OCI-LY7 (cell line): ENCODE measurements at places on chromosomes 12 and 14. TPM values are rescaled to one million over a fixed set of nuclear protein-coding genes. Genes with fewer than 3 reads are reported as not detected.
A peak's percentile ranks its signal among the peaks of the same experiment; 100 is the strongest.

DNA sequence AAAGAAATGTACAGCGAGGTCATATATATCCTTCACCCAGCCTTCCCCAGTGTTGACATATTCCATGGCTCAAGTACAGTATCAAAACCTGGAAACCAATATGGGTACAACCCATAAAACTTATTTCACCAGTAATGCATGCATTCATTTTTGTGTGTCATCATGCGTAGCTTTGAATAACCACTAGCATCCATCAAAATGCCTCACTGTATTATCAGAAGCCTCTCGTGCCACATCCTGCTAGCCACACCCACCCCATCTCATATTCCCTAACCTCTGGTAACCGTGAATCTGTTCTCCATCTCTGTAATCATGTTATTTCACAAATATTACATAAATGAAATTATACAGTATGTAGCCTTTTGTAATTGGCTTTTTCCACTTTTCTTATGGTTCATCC lies 314.3 kb downstream of the RAD51B start:
- DNase-seq = no peak

DNA sequence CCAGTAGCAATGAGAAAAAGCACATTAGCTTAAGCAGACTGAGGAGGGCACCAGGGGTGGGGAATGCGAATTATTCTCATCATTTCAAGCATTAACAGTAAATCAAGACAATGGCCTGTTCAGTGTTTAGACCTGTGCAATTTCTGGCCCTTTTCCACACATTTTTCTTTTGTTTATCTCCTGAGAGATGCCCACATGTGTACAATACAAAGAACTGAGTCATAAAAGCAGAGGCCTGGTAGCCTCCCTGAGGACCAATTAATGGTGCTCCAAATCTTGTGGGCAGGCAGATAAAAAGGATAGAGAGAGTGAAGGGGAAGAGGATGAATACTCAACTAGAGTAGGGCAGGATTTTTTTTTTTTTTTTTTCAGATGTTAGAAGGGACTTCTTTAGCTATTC lies 480.8 kb downstream of the RERGL start:
- DNase-seq = no peak

GRCh38 chr14:25017562-25017961 lies 32.4 kb downstream of the STXBP6 start:
- no peak for DNase-seq

- DNase-seq = no peak
These were observed 82.9 kb downstream of the RCOR1 start for GRCh38 chr14:102675396-102675795.

DNA sequence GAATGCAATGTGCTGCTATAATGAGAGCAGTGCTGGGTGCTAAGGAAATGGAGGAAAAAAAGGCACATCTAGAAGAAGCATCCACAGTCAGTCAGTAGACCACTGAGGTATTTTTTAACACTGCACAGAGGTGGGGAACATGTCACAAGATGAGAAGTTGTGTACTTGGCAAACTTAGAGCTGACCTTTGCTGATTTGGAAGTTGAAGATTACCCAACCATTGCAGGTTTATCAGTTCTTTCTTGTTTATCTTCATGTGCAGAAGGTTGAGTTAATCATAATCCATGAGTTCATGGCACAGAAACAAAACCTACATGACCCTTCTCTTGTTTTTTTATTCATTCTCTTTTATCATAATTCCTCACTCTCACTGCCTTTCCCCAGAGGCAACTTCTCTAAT lies 3.2 kb upstream of the PAH start:
- no peak for DNase-seq

STON2 gene
- not detected in 2 replicates for total RNA-seq

ZNF891 gene
- total RNA-seq = 5.0 and 5.9 TPM in 2 replicates

DNA sequence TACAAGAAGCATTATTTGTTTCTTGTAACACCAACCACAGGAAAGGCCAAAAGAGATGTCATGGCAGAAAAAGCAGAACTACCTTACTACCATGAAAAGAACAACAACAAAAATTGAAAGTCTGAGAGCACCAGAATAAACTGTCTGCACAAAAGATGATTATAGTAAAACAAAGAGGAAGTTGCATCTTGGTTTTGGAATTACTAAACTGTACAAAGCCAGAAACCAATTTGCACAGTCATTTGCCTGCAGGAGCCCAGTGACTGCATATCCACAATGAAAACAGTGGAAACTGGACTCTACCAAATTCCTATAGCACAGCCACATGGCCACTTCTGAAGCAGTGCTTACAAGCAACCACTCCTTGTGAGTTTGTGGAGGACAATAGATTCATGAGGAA lies 276.2 kb downstream of the SSPN start:
- DNase-seq = peak; percentile 78

DNA sequence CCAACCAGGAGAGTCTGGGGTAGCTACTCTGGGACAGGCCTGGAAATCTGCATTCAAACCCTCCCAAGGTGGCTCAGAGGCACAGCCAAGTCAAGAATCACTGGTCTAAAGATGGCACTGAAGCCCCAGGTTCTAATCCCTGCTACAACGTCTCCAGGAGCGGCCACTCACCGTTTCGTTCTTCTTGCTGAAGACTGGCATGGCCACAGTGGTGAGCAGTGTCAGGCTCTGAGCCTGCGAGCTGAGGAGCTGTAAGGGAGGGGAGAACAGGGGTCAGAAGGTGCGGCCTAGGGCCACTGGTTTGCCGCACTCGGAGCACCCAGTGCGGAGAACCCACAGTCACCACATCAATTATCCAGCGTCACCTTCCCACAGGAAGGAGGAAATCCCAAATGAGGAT lies 38.8 kb downstream of the CACNA2D4 start:
- no peak for DNase-seq

GRCh38 chr12:124705545-124706138 lies 138.2 kb upstream of the NCOR2 start:
- DNase-seq = no peak

SLC10A1 gene
- total RNA-seq = not detected in 2 replicates

DNA sequence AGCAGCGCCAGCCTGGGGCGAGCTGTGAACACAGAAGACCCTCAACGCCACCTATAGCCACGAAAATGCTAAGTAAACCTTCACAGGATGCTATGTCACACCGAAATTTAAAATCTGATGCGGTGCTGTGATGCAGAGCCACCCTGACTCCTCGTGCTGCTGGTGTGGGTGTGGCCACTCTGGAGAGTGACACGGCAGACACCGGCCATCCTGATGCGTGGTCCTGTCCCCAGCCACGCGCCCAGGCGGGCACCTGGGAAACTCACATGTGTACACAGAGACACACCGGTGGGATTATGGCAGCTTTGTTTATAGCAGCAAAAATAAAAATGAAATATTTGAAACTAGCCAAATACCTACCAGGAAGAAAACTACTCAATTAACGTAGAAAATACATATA lies 138.3 kb upstream of the SFSWAP start:
- no peak for DNase-seq

GRCh38 chr12:120650233-120650690 lies 9.8 kb downstream of the CABP1 start:
- no peak for DNase-seq

GRCh38 chr12:122523280-122523679 lies 3.5 kb downstream of the RSRC2 start:
- no peak for DNase-seq
